ENCODE measurements at places on chromosomes 6 and 20.

- DNase-seq: no peak
Observed at GRCh38 chr6:170057961-170058877, 232.7 kb downstream of the DLL1 start.

- no peak for DNase-seq
Observed at GRCh38 chr20:6863798-6864201, 96.3 kb downstream of the BMP2 start.

DNA sequence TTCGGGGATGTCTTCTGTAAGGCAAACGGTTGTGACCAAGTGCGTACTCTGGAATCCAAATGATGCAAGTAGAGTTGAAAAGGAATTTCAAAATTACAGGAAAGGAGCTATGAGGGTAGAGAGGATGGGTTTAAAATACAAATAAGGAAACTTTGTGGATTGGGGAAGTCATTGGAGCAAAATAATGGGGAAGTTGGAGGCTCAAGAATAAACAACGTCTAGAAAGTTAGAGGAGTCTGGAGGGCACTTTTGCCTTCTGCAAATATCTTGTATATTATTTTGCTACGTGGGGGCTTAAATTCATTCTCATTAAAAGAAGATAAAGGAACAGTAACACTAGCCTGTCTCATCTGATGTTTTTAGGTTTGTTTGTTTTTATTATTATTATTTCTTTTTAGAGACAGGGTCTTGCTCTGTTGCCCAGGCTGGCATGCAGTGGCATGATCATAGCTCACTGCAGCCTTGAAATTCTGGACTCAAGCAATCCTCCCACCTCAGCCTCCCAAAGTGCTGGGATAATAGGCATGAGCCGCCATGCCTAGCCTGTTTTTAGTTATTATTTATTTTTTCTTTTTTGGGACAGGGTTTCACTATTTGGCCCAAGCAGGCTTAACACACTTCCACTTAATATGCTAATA lies 55.0 kb upstream of the TNFAIP3 start:
- DNase-seq: no peak

GRCh38 chr20:47318027-47318585 lies 38.4 kb downstream of the ZMYND8 start:
- peak; percentile 74 for DNase-seq

GRCh38 chr6:1439349-1439748 lies 50.0 kb downstream of the FOXF2 start:
- DNase-seq: no peak

- no peak for DNase-seq
Observed at GRCh38 chr6:53714888-53715287, 49.3 kb upstream of the KLHL31 start.

GRCh38 chr20:3165473-3166337 lies 6.0 kb upstream of the FASTKD5 start:
- peak; percentile 46 for DNase-seq

DNA sequence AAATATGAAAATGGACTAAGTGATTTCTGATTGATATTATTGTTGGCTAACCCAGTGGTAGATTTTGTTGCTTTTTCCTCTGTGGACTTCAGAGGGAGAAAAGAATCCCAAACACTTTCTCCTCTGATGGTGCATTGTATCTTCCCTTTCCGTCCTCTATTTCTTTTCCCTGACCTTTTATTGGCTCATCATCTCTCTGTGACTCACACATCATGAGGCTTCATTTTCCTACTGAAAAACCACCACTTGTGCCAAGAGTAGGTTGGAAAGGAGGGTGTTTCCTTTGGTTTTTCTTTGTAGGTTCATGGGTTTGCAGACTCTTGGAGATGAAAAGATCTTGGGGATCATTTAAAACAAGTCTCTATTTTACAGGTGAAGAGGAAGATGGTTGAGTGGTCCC lies 311.7 kb upstream of the JAG1 start:
- DNase-seq: peak; percentile 69

GRCh38 chr6:153949616-153950015 lies 89.4 kb upstream of the OPRM1 start:
- DNase-seq: peak; percentile 70

GRCh38 chr20:36538026-36538722 lies 3.1 kb upstream of the MYL9 start:
- DNase-seq: no peak

GRCh38 chr6:34130862-34131261 lies 15.0 kb downstream of the GRM4 start:
- peak; percentile 30 for DNase-seq

DNA sequence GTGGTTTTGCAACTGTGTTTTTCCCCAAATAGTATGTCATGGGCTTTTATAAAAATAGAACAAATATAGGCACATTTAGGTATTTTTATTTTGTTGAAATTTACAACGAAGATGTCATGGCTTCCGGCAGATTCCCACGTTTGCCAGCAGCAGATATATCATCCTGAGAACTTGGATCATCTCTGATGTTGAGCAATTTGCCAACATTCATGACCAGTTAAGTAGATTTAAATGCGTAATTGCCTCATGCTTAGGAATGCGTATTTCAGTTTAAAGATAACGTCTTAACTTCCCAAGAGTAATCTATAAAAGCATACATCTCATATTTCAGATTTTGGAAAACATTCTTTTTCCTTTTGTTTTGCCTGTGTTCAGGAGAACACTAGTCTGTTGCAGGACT lies 457.8 kb downstream of the QKI start:
- DNase-seq: peak; percentile 3

GRCh38 chr6:158010591-158011477 lies 29.2 kb downstream of the SYNJ2 start:
- no peak for DNase-seq

GRCh38 chr20:7673841-7674240 lies 266.4 kb downstream of the HAO1 start:
- DNase-seq: peak; percentile 68
